ENCODE measurements at places on chromosomes 7 and 10. TPM values are rescaled to one million over a fixed set of nuclear protein-coding genes. Genes with fewer than 3 reads are reported as not detected.

ETV1 gene
- total RNA-seq = 0.39 TPM

MBL2 gene
- not detected for total RNA-seq

ARHGAP22 gene
- 0.39 TPM for total RNA-seq

ELAPOR2 gene
- 2.6 TPM for total RNA-seq

GFRA1 gene
- under 0.01 TPM for total RNA-seq

CBLL1 gene
- 29.3 TPM for total RNA-seq
